Activated effector memory CD4-positive, alpha-beta T cell treated with anti-CD3 and anti-CD28 coated beads, Interleukin-2, amount 50 U/mL, for 16 hours (primary cell): ENCODE measurements at places on chromosomes 5 and 9.

- DNase-seq = no peak
These were observed 86.7 kb upstream of the PCA3 start for GRCh38 chr9:76677481-76678055.

- DNase-seq = no peak
These were observed 283.1 kb downstream of the KCTD16 start for GRCh38 chr5:144453753-144454152.

DNA sequence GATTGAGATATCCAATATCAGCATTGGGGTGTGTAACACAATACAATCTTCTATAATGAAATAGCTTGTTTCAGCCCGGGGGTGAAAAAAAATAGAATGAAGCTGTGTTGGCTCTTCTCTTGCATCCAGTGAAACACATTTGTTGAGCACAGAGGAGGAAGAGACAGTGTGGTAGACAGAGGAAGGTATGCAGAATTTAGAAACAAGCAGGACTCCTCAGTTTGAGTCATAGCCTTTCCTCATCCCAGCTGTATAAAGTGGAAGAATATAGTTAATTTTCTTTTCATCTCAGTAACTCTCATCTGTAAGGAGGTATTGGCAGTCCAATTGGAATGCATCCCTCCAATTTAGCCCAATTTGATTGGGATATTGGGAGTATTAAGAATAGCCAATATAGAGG, 302.2 kb upstream of the VLDLR start:
- no peak for DNase-seq

DNA sequence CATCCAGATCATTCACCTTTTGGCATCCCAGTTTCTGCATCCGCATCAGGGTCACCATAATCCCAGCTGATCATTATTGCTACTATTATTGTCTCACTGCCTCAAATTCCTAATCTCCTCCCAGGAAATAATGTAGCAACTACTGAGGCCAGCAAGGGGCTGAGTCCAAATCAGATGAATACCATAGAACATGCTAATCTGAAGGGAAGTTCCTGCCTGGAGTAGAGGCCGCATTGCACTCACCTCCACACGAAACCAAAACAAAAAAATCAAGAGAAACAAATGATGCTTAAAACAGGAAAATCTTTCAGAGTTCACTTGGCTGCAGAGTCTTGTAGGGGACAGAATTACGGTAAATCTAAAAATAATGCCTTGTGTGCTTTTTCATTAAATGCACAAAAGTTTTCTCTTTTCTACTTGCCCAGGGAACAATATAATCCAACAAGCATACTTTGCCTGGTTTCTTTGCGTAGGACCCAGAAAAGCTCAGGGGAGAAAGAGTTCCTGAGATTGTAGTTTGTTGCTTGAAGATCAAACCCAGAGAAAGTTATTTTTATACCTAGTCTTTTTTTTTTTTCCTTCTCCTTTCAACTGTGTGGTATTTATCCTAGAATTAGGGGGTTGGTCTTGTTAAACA, 87.7 kb upstream of the KLF4 start:
- DNase-seq = no peak

- no peak for DNase-seq
These were observed 154.1 kb downstream of the MYO10 start for GRCh38 chr5:16781828-16782626.

DNA sequence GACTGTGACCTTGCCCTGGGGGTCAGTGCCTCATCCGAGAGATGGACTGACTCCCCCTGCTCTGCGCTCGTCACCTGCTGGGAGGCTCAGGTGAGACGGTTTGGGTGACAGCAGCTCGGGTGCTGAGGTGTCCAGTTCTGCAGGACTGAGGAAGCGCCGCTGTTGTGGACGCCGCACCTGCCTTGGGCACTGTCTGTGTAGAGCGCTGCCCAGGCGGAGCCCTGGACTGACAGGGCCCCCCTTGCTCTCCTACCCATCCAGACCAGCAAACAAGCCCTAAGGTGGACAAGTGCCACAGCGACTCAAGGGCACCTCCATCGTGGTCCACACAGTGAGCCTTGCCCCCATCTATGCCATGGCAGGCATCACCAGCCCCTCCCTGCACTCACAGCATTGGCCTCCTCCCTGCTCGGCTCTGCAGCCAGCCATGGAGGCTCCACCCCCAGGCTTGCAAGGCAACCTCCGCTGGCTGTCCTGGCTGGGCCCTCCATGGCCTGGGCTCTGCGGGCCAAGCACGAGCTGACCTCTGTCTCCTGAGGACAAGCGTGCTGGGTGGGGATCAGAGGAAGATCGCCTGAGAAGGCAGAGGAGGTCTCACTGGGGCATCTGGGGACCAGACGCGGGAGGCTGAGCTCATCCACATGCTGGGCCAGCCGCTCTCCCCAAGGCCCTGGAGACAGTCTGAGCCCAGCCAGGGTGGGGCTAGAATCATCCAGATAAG, 87.1 kb upstream of the COL5A1 start:
- no peak for DNase-seq

DNA sequence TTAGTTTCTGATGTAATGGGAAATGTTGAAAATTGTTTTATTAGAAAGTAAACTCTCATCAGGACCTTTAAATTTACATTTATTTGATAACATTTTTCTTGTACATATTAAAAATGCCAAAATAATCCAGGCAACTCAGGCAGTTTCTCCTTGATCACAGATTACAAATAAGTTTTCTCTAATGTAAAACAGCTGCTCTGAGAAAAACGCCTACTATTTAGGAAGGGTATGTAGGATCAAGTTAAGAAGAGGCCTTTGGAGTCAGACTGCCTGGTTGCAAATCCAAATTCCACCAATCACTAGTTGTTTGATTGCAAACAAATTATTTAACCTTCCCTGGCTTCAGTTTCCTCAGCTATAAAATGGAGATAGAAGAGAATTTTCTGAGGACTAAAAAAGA, 610.8 kb downstream of the PDE4D start:
- DNase-seq = no peak

DNA sequence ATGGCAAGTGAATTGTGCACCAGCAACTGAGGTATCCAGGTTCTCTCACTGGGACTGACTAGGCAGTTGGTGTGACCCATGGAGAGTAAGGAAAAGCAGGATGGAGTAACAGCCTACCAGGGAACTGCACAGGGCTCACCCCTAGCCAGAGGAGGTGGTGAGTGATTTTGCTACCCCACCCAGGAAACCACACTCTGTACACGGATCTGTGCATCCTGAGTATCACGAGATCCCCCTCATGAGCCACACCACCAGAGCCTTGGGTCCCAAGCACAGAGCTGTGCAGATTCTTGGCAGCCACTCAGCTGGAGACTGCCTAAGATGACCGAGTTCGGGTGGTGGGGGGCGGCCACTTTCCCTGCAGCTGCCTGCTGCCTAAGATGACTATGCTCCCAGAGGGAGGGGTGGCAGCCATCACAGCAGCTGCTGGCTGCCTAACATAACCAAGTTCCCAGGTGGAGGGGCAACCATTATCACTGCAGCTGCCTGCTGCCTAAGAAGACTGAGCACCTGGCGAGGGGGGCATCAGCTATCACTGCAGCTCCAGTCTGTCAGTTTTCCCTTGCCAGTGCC, 48.4 kb upstream of the EFNA5 start:
- DNase-seq = no peak

- no peak for DNase-seq
These were observed 629.2 kb downstream of the BNC2 start for GRCh38 chr9:16241231-16241630.

- peak; percentile 82 for DNase-seq
These were observed 12.8 kb downstream of the NOTCH1 start for GRCh38 chr9:136532799-136533774.

DNA sequence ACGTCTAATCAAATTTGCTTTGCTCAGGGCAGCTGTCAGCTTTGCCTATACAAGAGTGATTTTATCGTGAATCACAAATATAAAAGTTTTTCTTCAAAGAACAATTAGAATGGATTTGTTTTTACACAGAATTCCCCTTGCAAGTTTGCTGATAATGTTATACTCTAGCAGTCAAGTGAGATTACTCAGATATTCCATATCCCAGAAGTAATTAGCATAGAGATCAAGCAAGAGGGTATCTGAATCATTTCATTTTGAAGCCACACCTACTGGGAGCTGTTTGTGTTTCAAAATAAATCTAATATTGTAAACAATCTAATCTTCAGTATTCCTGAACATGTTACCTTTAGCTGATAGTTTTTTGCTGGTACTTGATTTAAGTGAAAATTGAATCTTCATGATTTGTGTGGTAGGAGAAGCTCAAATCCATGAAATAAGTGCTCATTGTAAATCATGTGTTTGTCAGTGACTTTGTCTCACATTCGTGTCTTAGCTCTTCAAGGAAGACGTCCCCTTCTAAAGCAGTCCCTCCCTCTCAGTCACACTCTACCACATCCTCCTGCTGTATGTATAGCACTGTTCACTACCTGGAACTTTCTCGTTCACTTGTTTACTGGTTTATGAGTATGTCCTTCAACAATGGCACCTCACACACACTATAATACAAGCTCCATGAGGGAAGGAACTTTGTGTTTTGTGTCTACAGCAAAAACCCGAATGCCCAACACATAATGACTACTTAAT, 3.3 kb upstream of the TTC39B start:
- DNase-seq = no peak

DNA sequence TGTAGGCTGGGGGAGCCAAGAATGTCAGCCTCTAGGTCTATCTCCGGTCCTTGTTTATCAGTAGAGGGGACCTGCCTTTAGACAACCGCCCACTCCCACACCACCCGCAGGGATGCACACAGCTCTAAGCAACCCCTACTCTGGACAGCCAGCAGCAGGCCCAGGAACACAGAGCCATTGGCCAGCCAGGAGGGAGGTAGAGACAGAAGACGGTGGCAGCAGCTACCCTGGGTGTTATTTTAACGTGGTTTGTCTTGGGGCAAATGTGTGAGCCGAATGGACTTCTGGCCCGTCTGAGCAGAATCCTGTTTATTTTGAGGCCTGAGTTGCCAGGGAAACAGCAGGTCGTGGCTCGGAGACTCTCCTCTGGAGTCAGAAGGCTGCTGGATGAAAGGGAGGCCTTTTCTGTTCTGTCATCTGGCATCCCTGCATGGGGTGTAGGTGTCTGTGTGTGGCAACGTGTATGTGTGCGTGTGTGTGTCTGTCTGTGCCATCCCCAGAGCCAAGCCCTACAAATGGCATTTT, 382 bp upstream of the FGF1 start:
- no peak for DNase-seq

DNA sequence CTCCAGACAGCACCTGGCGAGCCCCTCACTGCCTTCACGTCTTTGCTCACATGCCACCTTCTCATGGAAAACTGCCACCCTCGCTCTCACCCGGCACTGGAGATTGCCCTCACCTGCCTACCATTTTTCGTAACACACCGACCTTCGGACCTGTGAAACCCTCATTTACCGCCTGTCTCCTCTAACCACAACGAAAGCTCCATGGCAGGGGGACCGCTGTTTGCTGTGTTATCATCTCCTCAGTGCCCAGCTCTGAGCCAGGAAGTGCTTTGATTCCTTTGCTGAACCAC, 109.2 kb upstream of the PHYKPL start:
- no peak for DNase-seq

DNA sequence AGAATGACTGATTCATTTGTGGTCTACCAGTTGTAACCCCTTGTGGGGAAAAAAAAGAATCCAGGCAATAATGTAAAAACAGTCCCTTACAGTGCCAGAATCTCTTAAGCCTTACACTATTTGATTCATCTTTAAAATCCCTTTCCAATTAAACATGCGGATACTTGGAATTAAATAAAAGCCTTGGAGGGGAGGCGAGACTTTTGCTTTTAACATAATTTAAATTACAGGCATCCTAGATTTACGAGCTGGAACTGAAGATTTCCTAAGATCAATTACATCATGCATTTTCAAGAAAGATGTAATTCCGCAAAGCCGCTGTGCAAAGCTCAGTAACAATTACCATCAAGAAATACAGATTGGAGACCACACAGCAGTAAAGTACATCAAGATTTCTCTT, 370.2 kb downstream of the MTRR start:
- no peak for DNase-seq

DNA sequence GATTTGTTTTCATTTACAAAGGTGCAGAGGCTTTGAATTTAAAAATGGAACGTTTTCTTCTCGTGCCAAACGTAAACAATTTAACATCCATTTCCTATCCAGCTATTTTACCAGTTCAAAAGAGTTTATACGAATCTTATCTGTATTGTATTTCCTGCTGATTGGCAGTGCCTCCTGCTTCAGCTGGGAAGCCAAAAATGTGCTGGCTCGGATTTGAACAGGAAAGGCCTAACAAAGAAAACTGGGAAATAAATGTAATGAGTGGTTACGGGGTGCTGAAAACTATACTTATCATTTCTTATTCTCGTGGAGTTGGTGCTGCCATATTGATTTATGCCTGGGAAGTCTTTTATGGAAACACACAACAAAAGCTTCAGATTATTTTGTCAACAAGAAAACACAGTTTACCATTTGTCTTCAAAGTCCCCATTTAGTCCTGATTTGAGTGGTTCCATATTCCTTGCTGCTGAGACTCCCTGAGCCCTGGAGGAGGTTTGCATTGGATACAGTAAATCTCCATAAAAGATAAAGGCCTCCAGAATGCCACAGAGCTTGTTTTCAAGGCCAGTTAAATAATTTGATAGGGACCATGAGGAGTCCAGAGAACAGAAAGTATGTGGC, 507.4 kb downstream of the RASEF start:
- DNase-seq = no peak

DNA sequence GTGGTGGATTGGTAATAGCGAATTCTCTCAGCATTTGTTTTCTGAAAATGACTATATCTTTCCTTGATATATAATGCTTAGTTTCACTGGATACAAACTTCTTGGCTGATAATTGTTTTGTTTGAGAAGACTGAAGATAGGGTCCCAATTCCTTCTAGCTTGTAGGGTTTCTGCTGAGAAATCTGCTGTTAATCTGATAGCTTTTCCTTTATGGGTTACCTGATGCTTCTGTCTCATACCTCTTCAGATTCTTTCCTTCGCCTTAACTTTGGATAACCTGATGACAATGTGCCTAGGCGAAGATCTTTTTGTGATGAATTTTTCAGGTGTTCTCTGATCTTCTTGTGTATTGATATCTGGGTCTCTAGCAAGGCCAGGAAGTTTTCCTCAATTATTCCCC, 94.7 kb upstream of the ACO1 start:
- no peak for DNase-seq

DNA sequence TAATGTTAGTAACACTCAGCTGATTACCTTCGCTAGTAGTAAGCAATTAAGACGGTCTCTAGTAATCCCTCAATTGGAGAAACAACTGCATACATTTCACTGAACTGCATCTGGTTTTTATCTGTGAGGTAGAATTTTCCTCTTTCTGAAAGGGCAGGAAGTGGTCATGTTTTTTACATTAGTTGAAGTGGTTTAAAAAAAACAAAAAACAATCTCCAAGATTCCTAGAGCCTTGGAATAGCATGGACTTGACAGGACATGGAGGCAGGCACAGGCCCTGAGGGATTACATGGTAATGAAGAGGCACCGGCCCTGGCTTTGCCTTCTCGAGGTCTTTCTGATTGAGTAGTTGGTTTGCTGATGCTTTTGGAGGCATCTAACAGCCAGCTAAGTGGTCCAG, 25.8 kb downstream of the THBS4 start:
- no peak for DNase-seq
